ENCODE measurements at places on chromosomes 5 and 9. TPM values are rescaled to one million over a fixed set of nuclear protein-coding genes. Genes with fewer than 3 reads are reported as not detected.

GRCh38 chr9:14156046-14156445, 157.9 kb downstream of the NFIB start:
- DNase-seq = no peak

The SOX30 gene
- total RNA-seq = 0.13 TPM

The IFNA5 gene
- total RNA-seq = not detected

The PHF24 gene
- total RNA-seq = 0.68 TPM

DNA sequence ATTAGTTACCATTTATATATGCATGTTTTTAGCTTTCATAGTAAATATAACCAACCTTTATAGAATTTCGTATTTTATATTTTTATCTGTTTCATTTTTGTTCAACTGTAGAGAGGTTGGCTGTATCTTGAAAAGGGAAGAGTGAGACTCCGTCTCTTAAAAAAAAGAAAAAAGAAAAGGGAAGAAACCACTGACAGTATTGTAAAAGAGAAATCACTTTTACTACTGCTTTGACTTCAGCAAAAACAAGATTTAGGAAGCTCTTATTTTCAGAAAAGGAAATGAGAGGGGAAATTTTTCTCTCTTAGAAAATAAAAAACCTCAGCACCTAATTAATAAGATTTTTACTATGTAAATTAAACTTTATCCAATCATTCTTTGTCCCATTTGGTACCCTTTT, 14.4 kb downstream of the POLK start:
- DNase-seq = no peak

The SMIM33 gene
- total RNA-seq = not detected

DNA sequence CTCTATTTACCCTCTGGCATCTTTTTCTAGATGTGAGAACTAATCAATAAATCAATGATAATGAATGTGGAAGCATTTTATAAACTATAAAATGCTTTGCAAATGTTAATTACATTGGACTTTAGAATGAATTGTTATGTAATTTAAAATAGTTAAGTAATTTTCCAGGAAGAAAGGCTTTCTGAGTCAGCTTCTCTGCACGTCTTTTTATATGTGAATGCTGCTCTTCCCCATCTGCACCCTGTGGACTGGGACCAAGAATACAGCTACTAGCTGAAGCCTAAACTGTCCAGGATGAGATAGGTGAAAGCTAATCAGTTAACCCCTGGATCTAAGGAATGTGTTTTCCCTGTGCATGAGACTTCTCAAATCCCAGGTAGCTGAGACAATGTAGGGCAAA, 292.9 kb downstream of the NR3C1 start:
- DNase-seq = no peak

DNA sequence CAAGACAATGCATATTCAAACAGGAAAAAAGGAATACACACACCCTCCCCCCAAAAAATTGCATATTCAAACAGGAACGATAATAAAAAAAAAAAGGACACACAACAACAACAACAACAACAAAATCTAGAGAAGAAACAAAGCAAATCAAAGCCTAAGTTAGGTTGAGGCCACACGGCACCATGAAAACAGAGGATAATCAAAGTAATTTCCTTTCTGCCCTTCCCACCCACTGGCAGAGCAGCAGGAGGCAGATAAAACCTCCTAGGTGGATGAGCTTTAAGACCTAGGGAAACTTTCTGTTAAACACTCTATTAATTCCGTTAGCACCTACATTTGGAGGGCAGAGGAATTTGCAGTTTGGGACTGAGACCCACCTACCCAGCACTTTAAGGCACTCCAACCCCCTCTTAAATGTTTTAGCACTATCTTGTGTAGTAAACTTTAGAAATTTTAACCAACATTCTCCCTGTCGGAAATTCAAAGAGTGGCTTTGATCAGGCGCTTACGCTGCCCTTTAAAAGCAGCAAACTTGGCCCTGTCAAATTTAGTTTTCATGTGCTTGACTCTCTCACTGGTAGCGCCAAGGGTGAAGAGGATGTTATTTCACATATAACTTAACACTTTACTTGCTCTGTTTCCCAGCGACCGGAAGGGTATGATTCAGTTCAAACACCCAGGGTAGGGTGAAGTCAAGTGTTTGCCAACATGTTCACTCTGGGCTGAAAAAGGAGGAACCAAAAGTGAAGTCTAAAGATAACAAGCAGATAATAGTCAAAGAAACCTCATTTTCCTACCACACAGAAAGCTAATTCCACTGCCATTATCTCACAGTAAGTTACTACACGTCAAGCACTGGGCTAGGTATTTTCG, 9.2 kb downstream of the ENC1 start:
- no peak for DNase-seq

DNA sequence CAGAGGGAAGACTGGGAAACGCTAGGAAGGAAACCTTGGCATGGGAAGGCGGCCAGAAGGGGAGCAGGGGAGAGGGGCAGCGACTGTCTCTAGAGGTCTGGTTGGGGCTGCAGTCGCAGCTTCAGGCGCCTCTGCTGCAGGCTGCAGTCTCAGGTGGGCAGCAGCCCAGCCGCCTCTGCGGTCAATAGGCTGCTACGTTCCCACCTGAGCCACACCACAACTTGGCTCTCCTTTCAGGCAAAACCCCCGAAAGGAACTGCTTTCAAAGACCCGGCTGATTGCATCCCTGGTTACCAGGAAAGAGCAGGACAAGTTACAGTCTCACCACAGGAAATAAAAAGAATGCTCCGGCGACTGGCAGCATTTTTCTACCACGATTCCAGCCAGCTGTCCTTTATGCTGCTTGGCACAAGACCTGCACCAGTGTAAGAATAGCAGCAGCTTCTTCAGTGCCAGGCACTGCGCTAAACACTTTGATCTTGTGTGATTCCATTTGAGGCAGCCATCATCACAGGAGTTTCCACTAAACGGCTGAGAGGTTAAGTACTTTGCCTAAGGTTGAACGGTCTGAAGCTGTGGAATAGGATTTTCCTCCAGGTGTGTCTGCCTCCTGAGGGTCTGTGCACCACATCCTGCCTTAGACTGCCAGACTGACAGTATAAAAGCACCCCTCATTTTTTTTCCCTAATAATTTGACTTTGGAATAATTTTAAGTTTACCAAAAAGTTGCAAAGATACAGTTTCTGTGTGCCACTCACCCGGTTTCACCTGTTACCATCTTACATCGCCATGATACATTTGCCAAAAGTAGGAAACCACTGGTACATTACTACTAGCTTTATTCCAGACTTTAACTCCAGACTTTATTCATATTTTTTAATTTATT, 7.5 kb downstream of the RPS14 start:
- DNase-seq = peak; percentile 59

GRCh38 chr9:133715866-133716563, 22.1 kb downstream of the SARDH start:
- peak; percentile 55 for DNase-seq

DNA sequence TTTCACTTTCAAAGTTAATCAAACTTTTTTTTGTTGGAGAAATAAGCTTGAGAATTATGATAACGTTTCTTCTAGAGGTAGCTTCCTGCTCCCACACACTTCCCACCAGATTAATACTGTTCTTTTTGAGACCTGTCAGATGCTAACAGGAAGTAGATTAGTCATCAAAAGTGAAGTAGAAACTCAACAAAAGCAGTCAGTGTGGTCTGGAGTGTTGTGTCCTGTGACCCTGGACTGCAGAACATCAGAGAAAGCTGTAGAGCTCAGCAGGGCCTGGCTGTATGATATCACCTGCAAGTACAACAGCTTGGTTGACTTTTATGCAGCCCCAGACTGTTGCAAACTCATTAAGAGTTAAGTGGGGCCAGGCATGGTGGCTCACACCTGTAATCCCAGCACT, 495.7 kb upstream of the CYLC2 start:
- no peak for DNase-seq

DNA sequence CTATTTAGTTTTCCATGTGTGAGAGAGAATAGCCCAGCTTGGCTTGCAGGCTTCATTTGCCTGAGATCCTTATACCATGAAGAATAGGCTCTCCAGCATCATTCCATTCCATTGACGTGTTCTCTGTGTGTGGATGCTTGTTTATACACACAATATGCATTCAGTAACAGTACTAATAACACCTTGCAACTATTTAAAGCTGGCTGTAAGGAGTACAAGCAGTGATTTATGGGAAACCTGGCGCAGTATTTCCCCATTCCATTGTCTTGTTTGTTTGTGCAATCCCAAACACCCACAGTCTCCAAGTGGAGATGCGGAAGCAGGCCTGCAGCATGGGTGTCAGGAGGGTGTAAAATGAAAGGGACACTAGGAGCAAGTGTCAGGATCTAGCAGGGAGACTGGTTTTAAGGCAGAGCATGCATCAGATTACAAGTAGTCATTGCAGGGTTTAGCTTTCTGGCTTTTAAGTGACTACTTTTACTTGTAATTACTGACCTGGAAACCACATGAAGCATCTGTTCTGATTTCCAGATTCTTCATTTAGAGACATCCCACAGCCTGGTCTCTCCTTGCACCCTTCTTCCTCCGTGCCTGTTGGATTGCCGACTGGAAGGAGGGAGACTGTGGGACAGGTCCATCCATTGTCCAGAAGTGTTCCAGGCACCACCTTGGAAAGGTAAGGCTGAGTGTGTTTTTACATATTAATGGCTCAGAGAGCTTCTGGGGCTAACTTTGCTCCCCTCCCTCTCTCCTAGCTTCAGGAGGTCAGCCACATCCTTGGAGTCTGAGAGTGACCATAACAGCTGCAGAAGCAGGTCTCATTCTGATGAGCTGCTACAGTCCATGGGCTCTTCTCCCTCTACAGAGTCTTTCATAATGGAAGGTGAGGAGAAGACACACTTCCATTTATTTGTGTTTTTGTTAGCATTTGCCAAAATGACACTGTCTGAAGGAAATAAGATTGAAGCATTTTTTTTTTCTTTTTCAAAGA, 241.6 kb downstream of the ARHGEF28 start:
- DNase-seq = no peak

DNA sequence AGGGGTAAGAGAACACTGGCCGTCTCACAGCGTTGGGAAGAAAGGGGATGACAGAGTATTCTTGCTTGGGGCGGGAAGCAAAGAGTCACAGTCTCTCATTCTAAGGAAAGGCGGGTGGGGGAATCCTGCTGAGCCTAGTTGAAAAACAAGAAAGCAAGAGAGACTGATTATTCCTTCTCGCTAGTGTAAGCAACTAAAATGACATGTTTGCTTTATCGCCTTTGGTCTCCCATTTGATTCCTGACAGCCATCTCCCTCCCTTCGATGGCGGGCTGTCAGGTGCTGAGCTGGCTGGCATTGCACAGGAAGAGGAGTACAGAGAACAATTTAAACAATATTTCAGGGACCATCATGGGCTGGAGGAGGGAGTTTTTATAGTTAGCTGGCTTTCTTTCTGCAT, 331.3 kb downstream of the ASTN2 start:
- DNase-seq = no peak

The CFAP77 gene
- total RNA-seq = 0.72 TPM
